ENCODE measurements at places on chromosomes 6 and 20. TPM values are rescaled to one million over a fixed set of nuclear protein-coding genes. Genes with fewer than 3 reads are reported as not detected.
A peak's percentile ranks its signal among the peaks of the same experiment; 100 is the strongest.

DNA sequence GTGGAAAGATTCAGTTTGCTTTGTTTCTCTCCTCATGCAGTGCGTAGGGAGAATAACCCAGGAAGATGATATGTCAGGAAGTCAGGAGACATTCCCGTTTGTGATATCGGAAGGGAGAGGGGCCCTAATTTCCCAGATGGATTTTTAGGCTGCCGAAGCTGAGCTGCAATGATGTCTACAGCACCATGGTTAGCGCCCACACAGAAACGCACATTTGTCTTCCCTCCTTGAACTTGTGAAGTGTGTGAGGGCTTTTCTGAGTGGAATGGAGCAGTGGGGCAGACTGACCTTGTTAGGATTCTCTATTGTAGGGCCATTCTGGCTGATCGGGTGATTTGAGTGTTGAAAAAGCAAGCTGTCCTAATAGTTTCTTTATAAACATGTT, 191.3 kb upstream of the ARG1 start:
- no peak for DNase-seq
- H3K4me3 ChIP-seq, result no peak overlapping the region
- H3K27me3 ChIP-seq, result no peaks in the 10 kb centered on the region
- no peaks in the 10 kb centered on the region for H3K4me1 ChIP-seq
- H3K36me3 ChIP-seq, result no peaks in the 10 kb centered on the region
- no peak overlapping the region for H3K27ac ChIP-seq

DNA sequence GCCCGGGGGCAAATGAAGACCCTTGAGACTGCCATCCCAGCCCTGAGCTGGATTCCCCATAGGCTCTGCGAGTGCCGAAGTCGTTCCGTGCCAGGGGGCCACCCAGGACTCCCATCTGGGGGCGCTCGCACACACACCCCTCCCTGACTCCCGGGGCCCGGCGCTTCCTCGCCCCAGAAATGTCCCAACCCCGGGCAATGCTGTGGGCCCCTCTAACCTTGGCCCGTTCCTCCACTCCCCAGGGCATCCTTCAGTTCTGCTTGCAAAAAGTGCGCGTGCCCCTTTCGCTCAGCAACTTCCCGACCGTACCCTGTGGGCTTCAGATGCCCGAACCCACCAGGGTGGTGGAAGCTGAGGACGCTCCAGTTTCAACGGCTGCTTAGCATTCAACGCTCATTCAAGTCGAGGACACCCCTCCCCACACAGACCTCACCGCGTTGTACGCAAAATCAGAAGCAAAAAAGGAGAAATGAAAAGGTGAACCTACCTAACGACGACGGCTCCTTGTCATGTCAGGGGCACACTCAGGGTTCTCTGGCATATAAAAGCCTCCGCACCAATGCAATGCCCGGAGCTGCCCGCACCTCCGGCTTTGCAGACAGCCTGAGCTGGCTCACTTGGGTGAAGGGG, 25.3 kb downstream of the RIPOR2 start:
- DNase-seq, result no peak
- peaks cover 4% of the 10 kb centered on the region for H3K27me3 ChIP-seq
- H3K4me1 ChIP-seq, result no peaks in the 10 kb centered on the region
- no peaks in the 10 kb centered on the region for H3K36me3 ChIP-seq
- H3K27ac ChIP-seq, result no peak overlapping the region
- H3K4me3 ChIP-seq, result peak overlapping the region; percentile 40

GRCh38 chr6:165545806-165546205, 117.2 kb downstream of the PDE10A start:
- DNase-seq, result no peak
- H3K36me3 ChIP-seq, result no peaks in the 10 kb centered on the region
- no peak overlapping the region for H3K27ac ChIP-seq
- H3K4me3 ChIP-seq, result no peak overlapping the region

- H3K4me1 ChIP-seq, result no peaks in the 10 kb centered on the region
- no peak for DNase-seq
- H3K4me3 ChIP-seq, result no peak overlapping the region
- no peaks in the 10 kb centered on the region for H3K36me3 ChIP-seq
- H3K27me3 ChIP-seq, result no peaks in the 10 kb centered on the region
These were observed 318.2 kb upstream of the RGS17 start for GRCh38 chr6:153449279-153449678.

SPDEF gene
- 0.67 TPM for total RNA-seq

DNA sequence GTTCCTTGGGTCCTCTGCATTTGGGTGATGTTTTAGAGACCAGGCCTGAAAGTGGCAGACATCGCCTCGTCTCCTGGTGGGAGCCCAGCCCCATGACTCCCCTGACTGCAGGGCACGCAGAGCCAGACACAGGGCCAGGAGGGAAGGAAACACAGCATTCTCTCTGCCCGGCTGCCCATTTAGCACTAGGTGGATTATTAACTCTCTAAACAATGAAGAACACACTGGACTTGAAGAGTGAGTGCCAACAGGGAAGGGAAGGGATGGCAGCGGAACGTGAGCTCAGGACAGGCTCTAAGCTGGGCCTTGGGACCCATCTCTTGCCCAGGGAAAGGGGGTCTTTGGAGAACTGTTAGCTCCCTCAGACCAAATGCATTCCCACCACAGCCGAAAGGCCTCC, 80.4 kb downstream of the TBXT start:
- no peaks in the 10 kb centered on the region for H3K4me1 ChIP-seq
- no peak overlapping the region for H3K27ac ChIP-seq
- no peak for DNase-seq
- H3K36me3 ChIP-seq, result no peaks in the 10 kb centered on the region
- no peak overlapping the region for H3K4me3 ChIP-seq

DNA sequence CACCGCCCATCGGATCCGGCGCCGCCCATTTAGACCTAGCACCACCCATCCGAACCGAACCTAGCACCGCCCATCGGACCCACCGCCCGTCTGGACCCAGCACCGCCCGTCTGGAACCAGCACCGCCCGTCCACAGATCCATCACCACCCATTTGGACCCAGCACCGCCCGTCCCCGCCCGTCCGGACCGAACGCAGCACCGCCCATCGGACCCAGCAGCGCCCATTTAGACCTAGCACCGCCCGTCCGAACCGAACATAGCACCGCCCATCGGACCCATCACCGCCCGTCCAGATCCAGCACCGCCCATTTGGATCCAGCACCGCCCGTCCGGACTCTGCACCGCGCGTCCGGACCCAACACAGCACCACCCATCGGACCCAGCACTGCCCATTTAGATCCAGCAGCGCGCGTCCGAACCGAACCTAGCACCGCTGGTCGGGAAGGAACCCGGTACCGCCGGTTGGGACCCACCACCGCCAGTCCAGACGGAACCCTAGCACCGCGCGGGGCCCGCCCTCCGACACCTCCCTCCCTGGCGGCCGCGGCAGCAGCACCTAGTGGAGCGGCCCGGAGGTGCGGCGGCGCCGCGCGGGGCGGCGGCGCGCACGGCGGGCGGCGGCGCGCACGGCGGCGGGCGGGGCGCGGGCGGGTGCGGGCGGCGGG, 348 bp upstream of the AFDN start:
- H3K27ac ChIP-seq, result peak overlapping the region; percentile 93
- H3K4me1 ChIP-seq, result peaks cover 30% of the 10 kb centered on the region
- peak overlapping the region; percentile 99 for H3K4me3 ChIP-seq
- no peaks in the 10 kb centered on the region for H3K27me3 ChIP-seq

PI3 gene
- 3.7 TPM for total RNA-seq

DNA sequence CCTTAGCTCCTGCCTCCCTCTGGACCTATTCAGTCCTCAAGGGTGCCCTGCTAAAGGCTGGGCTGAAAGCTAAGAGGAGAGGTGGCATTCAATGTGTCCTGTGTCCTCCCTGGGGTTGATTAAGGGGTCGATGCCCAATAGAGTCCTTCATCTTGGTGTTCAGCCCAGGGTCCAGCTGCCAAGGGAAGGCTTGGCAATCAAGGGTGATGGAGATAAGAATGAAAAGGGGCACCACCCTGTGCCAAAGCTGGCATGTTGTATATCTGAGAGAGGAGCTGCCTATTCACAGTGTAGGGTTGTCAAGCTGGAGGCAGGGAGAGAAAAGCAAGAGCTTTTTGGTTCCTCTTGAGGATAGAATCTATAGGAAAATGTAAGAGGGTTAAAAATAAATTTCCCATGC, 12.3 kb downstream of the C20orf173 start:
- no peaks in the 10 kb centered on the region for H3K4me1 ChIP-seq
- no peaks in the 10 kb centered on the region for H3K27me3 ChIP-seq
- H3K27ac ChIP-seq, result no peak overlapping the region
- no peak overlapping the region for H3K4me3 ChIP-seq
- peaks cover 2% of the 10 kb centered on the region for H3K36me3 ChIP-seq

- no peak overlapping the region for H3K4me3 ChIP-seq
- DNase-seq, result no peak
- H3K27ac ChIP-seq, result no peak overlapping the region
- no peaks in the 10 kb centered on the region for H3K36me3 ChIP-seq
- H3K4me1 ChIP-seq, result no peaks in the 10 kb centered on the region
- H3K27me3 ChIP-seq, result no peaks in the 10 kb centered on the region
These were observed 76.7 kb downstream of the PREP start for GRCh38 chr6:105326216-105326615.

GRCh38 chr6:137365707-137366437, 128.3 kb downstream of the OLIG3 start:
- H3K4me3 ChIP-seq, result no peak overlapping the region
- H3K4me1 ChIP-seq, result no peaks in the 10 kb centered on the region
- H3K36me3 ChIP-seq, result no peaks in the 10 kb centered on the region
- no peaks in the 10 kb centered on the region for H3K27me3 ChIP-seq
- H3K27ac ChIP-seq, result no peak overlapping the region

DNA sequence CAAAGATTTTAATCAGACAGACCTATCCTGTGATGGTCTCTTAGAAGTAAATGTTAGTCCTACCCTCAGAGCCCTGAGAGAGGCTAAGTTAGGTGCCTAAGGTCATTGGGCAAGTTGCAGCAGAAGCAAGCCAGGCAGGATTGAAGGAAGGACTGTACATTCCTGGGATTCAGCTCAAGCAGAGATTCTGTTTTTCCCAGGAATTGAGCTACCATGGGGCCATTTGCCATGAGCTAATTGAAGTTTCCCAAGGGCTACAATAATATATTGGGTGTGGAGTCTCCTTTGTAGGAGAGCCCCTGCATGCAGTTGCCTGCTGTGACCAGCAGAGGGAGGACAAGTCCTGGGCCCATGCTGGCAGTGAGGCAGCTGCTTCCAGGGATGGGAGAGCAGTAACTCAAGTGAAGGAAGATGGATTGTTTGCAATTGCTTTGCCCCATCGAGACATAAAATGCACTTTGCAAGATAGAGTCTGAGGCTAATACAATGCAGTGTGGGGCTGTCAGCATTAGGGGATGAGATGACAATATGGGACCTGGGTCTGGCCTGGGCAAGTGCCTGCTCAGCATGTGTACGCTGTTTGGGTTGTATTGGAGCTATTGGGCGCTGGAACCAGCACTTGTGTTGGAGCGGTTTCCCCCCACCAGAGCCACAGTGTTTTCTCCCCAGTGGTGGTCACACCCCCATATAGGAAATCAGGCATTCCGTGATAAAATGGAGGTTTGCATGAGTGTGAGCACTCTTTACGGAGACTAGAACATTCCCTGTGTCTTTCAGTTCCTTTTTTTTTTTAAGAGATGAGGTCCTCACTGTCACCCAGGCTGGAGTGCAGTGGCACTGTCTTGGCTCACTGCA, 27.9 kb downstream of the DNMT3B start:
- peak; percentile 88 for DNase-seq
- H3K36me3 ChIP-seq, result peaks cover 15% of the 10 kb centered on the region
- H3K4me3 ChIP-seq, result no peak overlapping the region
- H3K27ac ChIP-seq, result no peak overlapping the region

DNA sequence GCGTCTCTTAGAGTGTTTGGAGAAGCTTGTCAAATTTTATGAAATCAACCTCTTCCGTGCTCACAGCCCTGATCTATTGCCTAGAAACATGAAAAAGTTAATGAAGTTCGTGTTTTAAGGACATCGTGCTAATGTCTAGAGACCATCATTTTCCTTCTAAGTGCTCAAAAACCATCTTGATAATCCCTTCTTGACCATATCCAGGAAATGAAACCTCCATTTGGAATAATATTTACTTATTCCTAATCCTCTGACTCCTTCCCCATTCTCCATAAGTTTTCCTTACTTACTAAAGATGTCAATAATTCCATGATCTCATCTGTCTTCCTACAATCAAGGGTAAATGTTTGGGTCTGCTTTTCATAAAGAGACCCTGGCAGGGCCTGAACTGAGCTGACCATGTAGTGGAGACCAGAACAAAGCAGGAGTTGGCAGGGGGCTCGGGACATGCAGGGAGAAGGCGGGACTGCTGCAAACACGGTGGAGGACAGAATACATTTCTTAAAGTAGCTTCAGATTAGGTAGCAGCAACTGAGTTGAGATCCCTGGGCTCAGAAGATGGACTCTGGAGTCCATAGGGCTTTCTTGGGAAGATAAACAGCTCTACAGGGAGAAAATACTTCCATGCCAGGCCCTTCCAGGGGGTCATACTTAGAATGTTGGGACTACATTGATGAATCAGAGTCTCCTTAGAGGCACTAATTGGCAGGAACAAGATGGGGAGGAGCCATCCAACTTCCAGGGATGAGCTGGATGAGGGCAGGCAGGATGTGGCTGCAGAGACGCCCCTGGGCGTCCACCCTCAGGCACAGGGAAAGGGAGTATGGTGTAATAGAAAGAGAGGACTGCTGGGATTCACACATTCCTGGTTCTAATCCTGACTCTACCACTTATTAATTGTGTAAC, 100.7 kb downstream of the RIN2 start:
- H3K27ac ChIP-seq, result no peak overlapping the region
- no peaks in the 10 kb centered on the region for H3K36me3 ChIP-seq
- no peaks in the 10 kb centered on the region for H3K27me3 ChIP-seq
- H3K4me3 ChIP-seq, result no peak overlapping the region
- DNase-seq, result no peak
- H3K4me1 ChIP-seq, result peaks cover 12% of the 10 kb centered on the region

SEL1L2 gene
- total RNA-seq, result not detected

HLA-DQA2 gene
- not detected for total RNA-seq

GRM4 gene
- total RNA-seq, result not detected

- no peak overlapping the region for H3K27ac ChIP-seq
- H3K4me3 ChIP-seq, result no peak overlapping the region
- no peaks in the 10 kb centered on the region for H3K36me3 ChIP-seq
- DNase-seq, result no peak
- no peaks in the 10 kb centered on the region for H3K4me1 ChIP-seq
These were observed 13.9 kb downstream of the GCM2 start for GRCh38 chr6:10867952-10868351.

DNA sequence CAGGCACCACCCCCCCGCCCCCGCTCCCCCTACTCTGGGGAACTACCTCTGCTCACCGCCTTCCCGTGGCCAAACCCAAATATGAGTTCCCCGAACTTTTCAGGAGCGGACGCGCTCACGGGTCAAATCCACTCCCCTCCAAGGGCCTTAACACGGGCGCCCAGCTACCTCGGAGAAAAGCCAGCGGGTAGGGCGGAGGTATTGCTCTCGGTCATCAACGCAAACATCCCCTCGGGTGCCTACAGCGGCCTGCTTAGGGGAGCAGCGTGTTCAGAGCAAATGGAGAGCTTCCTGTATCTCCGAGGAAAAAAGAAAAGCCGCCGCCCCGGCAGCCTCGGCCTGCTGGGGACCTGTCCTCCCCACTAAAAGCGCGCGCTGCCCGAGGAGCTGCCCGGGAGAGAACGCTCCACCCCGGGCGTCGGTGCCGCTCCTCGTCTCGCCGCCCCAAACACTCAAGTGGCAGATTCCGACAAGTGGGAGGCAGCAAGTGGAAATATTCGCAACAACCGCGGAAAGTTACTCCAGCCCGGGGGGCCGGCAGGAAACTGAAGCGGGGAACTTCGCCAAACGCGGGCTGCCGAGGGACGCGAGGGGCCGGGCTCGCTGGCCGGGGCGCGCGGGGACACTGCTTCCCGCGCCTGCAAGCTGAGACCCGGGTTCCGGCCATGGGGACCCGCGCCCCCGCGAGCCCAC, 699 bp downstream of the PTPRT start:
- no peak overlapping the region for H3K4me3 ChIP-seq
- DNase-seq, result no peak
- H3K36me3 ChIP-seq, result no peaks in the 10 kb centered on the region
- no peaks in the 10 kb centered on the region for H3K4me1 ChIP-seq
- H3K27ac ChIP-seq, result no peak overlapping the region
- no peaks in the 10 kb centered on the region for H3K27me3 ChIP-seq

All from Caco-2 (cell line).